Daoy (cell line): ENCODE measurements at places on chromosomes 6 and 20. TPM values are rescaled to one million over a fixed set of nuclear protein-coding genes. Genes with fewer than 3 reads are reported as not detected.
A peak's percentile ranks its signal among the peaks of the same experiment; 100 is the strongest.

PRICKLE4 gene
- total RNA-seq: not detected in 2 replicates

HTR1B gene
- not detected in 2 replicates for total RNA-seq

VIP gene
- not detected in 2 replicates for total RNA-seq

NDRG3 gene
- 6.0 and 9.9 TPM in 2 replicates for total RNA-seq

KCNK17 gene
- total RNA-seq: not detected in 2 replicates

PSORS1C2 gene
- not detected in 2 replicates for total RNA-seq

COL21A1 gene
- 0.06 TPM in 1 of 2 replicates, not detected in the other for total RNA-seq

DNA sequence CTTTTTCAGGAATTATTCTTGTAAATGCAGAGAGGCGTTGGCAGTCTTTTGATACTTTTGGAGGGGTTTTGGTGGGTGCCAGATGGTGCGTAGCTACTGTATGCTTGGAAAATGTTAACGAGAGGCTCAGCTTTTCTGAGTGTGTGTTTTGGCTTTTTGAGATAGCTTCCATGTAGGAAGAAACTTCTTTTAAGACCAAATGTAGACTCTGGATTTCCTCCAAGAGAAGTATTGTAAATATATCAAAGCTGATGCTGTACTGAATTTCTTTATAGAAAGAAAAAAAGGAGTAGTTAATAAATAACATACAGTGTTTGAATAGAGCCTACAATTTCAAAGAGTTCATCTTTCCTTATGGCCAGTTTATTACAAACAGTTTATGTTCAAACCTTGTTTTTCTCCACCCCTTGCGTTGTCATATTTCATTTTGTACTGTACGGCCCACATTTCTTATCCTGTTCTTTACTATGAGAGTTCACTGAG lies 16.7 kb downstream of the TIAM2 start:
- no peak for DNase-seq

GRCh38 chr6:34385793-34386195 lies 6.7 kb downstream of the NUDT3 start:
- no peak for DNase-seq

DNA sequence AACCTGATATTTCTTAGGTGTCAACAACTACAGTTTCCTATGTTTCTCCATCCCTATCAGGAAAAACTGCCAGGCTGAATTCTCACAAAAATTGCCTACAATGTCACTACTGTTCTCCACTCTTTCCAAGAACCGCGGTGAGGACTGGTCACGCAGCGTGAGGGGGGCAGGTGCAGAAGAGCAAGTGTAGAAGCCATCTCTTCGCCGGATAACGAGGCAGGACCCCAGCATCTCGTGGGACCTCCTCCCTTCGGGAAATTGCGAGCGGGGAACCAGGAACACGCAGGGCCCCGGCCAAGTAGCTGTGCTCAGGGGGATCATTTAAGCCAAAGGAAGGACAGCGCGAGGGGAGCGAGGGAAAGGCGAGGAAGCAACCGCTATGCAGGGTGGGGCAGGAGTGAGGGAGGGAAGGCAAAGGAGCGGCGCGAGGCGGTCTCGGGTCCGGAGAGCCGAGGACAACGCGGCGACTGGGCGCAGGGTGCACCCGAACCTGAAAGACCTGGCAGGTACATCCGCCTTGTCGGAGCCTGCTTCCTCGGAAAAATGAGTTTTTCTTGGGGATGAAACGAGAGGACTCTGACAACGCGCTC lies 559 bp downstream of the APMAP start:
- DNase-seq: peak; percentile 29

GRCh38 chr6:130944486-130944885 lies 117.3 kb downstream of the SMLR1 start:
- no peak for DNase-seq

- DNase-seq: no peak
Observed at GRCh38 chr6:144653885-144654505, 368.9 kb downstream of the UTRN start.

GRCh38 chr6:36777801-36778200 lies 61.4 kb downstream of the CPNE5 start:
- no peak for DNase-seq

- no peak for DNase-seq
Observed at GRCh38 chr6:160112628-160113299, 8.9 kb upstream of the SLC22A1 start.

GRCh38 chr6:16441262-16441661 lies 202.9 kb downstream of the GMPR start:
- no peak for DNase-seq

- DNase-seq: no peak
Observed at GRCh38 chr6:93496548-93496947, 77.2 kb upstream of the EPHA7 start.

DNA sequence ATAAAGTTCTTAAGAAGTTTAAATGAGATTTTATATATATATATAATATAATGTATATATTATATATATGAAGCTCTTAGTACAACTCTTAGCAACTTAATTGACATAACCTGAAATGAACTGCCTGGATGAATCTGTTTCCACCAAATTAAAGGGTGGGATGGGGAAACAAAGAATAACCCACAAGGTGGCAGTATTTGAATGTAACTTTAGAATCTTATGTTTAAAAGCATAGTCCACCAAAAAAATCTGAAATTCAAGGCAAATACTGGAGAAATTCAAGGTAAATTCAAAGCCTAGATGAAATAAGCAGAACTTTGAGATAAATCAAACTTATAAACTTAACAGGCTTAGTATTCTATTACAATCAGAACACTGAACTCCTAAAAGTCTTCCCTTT lies 4.4 kb upstream of the IBTK start:
- no peak for DNase-seq

- DNase-seq: no peak
Observed at GRCh38 chr6:67045076-67045475, 1338.0 kb upstream of the EYS start.

DNA sequence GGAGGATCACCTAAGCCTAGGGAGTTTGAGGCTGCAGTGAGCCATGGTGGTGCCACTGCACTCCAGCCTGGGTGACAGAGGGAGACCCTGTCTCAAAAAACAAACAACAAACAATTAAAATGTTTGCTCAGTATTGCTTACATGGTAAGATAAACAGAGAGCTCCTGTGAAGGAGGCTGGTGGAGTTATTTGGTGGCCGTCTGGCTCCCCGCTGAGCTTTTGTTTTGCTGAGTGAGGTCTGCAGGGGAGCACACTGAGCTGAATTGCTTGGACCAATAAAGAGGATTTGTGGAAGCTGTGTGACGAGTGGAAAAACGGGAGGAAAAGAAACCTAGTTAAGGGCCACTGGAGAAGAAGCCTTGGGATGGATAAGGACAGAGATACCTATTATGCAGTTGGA lies 41.1 kb upstream of the BMP6 start:
- DNase-seq: no peak

DNA sequence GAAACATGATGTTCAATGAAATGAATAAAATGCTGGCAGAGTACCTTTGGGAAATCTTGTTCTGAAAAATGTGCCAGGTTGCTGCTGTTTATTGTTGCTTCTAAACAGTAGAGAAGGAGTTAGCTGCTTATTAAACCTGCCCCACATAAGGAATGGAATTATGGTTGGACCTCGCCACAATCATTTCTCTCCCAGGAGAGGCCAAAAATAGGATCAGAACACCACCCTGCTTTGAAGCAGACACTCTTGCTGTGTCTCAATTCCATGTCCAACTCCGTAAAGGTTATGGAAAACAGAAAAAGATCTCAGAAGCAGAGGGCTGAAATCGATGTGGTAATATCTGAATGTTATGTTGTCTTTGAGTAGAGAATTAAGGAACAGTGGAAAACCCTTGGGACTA lies 27.9 kb downstream of the AFG1L start:
- DNase-seq: no peak

GRCh38 chr6:7559651-7560385 lies 18.3 kb downstream of the DSP start:
- DNase-seq: no peak

- no peak for DNase-seq
Observed at GRCh38 chr6:7173843-7174503, 66.2 kb downstream of the RREB1 start.

DNA sequence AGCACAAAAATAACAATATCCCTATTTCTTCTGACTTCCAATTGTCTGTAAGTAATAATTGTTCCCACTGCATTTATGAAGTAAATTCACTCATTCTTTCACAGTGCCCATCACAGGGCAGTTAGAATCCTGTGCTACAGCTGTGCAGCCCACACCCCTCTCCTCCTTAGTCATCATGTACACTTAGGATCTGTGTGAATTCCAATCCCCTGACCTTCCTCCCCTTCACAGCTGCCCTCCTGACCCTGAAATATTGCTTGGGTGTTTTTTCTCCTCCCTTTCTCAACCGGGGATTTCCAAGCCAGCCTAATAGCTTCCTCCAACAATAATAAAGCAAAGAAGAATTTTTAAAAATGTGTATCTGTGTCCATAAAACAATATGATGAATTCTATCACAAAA lies 91.5 kb upstream of the BEND6 start:
- DNase-seq: peak; percentile 89

GRCh38 chr20:44576297-44576696 lies 6.1 kb upstream of the PKIG start:
- peak; percentile 64 for DNase-seq

GRCh38 chr6:55016261-55016660 lies 158.1 kb upstream of the HCRTR2 start:
- DNase-seq: no peak

GRCh38 chr6:38144365-38144945 lies 324.9 kb downstream of the ZFAND3 start:
- no peak for DNase-seq

- peak; percentile 7 for DNase-seq
Observed at GRCh38 chr6:169960521-169960885, 209.1 kb downstream of the ERMARD start.

DNA sequence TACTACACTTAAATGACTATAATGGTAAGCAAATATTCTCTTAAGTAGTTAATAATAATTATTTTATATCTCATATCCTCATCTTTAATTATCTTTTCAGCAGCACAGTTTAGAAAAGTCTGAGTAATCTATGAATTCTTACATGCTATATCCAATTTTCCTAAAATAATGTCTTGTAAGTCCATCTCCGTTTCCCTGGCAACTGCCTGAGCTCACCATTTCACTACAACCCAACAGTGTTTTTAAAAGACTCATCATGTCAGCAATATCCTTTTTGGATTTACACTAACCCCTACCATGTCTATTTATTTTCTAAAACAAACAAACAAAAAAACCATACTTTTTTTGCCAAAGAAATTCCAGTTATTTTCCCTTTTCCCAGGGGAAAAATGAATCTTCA lies 859.6 kb downstream of the EYS start:
- DNase-seq: no peak

- DNase-seq: no peak
Observed at GRCh38 chr20:6780433-6781190, 13.1 kb downstream of the BMP2 start.

DNA sequence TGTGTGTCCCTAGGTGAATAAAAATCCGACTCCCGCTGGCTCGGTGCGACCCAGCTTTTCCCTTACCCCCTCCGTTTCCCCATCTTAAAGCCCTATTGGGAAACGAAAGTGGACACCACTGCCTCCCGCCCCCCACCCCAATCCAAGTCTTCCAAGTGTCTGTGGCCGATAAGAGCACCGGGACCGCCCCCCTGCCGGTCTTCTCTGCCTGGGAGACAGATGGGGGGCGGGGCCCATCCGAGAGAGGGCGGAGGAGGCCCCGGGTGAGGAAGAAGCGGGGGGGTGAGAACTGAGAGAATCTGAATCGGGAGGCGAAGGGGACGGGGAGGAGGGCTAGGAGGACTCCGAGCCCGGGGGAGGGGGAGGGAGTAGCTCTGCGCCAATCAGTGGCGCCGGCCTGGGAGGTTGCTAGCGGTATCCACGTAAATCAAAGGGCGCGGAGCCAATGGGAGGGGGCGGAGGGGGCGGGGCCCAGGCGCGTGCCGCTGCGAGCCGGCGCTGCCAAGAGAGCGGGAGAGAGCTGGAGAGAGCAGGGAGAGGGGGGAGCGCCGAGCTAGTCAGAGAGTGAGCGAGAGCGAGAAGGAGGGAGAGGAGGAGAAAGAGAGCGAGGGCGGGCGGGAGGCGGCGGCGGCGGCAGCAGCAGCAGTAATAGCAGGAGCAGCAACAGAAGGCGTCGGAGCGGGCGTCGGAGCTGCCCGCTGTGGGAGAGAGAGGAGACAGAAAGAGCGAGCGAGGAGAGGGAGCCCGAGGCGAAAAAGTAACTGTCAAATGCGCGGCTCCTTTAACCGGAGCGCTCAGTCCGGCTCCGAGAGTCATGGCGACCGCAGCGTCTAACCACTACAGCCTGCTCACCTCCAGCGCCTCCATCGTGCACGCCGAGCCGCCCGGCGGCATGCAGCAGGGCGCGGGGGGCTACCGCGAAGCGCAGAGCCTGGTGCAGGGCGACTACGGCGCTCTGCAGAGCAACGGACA lies at the start of gene POU3F2:
TSS of gene POU3F2 (plus strand) at position 515 of the 972 bp plus-strand sequence. CDS start at position 815, 300 bp downstream.
- peak; percentile 98 for DNase-seq

DNA sequence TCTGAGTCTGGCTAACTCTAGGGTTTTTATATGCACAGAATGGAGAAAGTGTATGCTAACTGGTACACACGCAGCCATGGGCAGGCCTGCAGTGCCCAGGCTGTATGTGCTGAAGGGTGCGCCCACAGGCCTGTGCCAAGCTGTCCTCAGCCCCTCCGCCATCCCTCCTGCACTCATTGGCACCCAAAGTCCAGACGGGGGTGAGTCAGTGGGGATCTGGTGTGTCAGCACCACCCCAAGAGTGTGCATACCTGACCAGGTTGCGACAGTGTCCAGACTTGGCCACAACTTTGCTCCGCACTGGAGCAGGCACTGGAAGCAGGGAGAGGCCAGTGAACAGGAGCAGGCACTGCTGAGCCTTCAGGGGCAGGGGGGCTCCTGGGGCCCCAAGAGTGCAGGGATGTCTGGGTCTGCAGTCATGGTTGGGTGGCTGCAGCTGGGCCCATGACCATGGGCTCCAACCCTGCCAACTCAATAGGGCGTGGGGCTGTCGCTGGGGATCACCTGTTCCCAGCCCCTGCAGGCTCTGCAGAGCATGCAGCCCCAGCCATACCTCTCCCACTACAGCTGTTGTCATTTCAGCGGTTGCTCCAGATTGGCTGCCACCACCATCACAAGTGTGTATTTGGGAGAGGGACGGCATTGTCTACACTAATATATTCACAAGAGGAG lies 717.8 kb downstream of the EPHA7 start:
- no peak for DNase-seq

- no peak for DNase-seq
Observed at GRCh38 chr20:63322146-63322932, 29.4 kb downstream of the COL20A1 start.
